ENCODE measurements at places on chromosomes 2 and 18.

DNA sequence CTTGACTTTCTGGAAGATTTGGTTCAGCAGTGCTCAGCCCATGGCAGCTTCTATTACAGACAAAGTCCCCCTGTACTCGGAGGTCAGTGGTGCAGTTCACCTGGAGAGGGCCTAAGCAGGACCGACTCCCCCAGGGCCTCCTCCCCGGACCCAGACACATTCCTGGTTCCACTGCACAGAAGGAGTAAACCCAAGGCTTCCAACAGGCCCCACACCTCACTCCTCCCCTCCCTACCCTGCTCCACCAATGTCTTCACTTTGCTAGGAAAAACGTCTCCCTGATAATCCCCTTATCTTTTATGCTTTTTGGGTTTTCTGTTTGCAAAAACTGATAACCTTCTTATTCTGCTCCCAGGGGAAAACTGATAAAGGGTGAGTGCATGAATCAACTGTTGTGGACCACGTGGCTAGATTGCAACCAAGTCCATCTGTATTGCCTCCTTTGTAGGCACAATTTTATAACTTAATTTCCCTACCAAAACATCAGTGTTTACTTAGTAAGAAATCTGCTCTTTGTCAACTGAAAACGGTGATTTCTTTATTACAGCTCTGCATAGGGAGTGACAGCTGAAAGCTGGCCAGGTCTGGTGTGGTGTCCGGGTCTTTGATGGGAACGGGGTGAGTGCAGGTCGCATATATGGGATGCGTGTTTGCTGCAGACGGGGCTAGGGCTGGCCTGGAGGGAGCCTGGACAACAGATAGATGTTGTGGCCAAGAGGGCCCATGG is 202.5 kb downstream of the GLI2 start:
- DNase-seq, result no peak

DNA sequence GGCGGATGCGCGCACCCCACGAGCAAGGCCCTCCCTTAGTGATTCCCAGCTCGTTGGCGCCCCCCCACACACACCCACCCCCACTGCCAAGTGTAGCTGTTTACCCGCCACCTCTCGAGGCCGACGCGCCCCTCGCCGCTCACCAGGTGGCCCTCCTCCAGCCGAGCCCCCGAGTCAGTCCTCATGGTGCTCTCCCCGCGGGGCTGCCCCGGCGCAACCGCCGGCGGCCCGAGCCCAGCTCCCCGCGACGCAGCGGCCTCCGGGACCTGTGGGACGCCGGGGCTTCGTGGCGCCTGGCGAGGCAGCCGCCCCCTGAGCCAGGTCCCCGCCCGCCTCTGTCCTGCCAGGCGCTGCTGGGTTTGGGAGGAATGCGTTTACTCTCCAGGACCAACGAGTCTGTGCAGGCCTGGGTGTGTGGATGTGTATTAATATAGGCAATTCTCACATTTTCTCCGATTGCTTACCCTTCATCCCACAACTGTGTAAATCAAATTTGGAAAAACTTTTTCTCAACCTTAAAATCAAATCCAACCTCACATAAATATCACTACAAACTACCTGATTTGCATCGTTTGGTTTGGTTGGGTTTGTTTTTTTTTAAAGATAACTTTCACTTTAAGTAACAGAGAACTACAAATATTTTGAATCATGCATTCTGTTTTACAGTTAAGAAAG is at the start of gene TMEM237:
Gene TMEM237 (minus strand): TSS at position 288 of the 675 bp plus-strand sequence. CDS start 103 bp downstream, at position 185.
- DNase-seq, result peak; percentile 58

DNA sequence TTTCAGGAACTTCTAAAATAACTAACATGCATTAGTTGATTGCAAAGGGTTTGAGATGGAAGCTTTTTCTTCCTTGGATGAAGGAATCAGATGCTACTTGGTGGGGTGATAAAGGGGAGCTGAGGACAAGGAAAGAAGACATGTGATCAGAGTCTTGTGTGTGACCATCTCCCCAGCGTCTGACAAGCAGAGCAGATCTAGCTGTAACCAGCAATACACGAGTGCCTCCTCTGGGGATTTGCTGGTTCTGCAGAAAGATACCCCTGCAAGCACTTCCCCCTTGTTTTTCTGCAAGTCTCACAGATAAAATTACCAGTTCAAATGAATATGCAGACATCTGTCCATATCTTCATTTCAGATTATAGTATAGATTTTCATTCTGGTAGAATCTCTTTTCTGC is 2.7 kb downstream of the CDH7 start:
- DNase-seq, result peak; percentile 8

DNA sequence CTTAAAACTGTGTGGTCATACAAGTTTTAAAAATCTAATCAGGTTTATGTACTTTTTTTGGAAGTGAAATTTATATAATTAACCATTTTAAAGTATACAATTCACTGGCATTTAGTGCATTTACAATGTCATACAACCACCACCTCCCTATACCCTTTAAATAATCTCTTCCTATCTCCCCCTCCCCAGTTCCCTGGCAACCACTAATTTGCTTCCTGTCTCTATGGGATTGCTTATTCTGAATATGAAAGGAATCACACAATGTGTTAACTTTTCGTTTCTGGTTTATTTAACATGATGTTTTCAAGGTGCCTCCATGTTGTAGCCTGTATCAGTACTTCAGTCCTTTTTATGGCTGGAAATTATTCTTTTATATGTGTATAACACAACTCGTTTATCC is 19.4 kb downstream of the CHMP3 start:
- DNase-seq, result no peak

DNA sequence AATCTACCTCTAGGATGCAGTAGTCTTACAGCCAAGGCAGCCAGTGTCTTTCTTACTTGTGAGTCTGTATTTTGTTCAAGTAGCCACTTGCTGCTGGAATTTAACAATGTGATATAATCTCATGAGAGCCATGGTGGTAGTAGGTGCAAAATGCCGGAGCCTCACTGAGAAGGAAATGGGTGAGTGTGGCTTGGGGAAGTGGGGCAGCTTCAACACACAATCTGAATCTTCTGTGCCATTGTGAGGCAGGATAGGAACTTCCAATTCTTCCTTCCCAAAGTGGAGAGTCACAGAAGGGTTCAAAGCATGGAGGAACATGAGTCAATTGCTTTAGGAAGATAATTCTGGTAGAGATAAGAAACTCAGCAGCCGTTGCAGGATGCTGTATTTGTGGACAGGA is 158.7 kb upstream of the APCDD1 start:
- DNase-seq, result no peak

GRCh38 chr18:46768166-46768921 is 11.5 kb upstream of the ST8SIA5 start:
- no peak for DNase-seq

DNA sequence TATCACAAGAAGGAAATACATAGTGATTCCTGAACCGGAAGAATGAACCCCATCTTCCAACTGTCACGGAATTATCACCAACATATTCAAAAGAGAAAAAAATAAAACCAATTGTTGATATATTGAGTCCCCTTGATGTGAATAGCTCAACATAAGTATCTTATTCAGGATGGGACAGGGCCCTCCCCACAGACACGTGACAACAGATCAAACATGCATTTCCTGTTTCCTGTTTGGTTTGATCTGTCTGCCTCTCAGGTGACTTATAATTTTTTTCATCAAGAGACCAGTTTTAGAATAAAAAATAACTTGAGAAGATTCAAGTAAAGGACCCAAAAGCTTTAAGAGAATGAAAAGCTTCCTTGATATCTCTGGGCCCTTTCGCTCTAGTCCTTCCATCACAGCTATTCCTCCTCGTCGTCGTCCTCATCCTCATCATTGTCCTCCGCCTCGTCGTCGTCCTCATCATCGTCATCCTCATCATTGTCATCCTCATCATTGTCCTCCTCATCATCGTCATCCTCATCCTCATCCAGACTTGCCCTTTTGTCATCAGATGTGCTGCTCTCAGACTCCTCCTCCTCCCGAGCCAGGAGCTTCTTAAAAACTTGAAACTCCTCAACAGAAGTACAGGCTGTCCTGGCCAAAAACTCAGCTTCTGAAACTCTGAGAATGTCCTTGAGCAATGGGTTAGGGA is 6.3 kb downstream of the MTERF4 start:
- DNase-seq, result no peak

GRCh38 chr2:189762229-189762550 is 402 bp downstream of the OSGEPL1 start:
- no peak for DNase-seq

DNA sequence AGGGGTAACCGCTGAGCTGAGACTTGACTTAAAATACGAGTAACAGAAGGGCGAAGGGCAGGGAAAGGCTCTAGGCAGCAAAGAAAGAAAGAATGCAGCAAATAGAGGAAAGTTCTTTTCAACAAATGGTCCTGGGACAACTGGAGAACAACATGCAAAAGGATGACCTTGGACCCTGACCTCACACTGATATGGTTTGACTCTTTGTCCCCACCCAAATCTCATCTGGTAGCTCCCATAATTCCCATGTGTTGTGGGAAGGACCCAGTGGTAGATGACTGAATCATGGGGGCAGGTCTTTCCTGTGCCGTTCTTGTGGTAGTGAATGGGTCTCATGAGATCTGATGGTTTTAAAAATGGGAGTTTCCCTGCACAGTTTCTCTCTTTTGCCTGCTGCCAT is 33.9 kb downstream of the ST3GAL5 start:
- no peak for DNase-seq

GRCh38 chr2:10193851-10194820 is 71.6 kb downstream of the RRM2 start:
- DNase-seq, result no peak

GRCh38 chr18:22428672-22429071 is 11.0 kb upstream of the CTAGE1 start:
- DNase-seq, result no peak

Data from occipital lobe (tissue), 3 donors.